ENCODE measurements at places on chromosomes 4 and X. TPM values are rescaled to one million over a fixed set of nuclear protein-coding genes. Genes with fewer than 3 reads are reported as not detected.

CXCL1 gene
- polyA plus RNA-seq = 35.5 TPM

UGT2A1 gene
- not detected for polyA plus RNA-seq

MSANTD1 gene
- polyA plus RNA-seq = 0.05 TPM

GSTCD gene
- 13.8 TPM for polyA plus RNA-seq

NXF2 gene
- polyA plus RNA-seq = not detected

- no peak overlapping the region for H3K4me3 ChIP-seq
- H3K36me3 ChIP-seq = peaks cover 11% of the 10 kb centered on the region
- H3K27ac ChIP-seq = no peak overlapping the region
- DNase-seq = no peak
- H3K4me1 ChIP-seq = peaks cover 3% of the 10 kb centered on the region
- H3K27me3 ChIP-seq = no peaks in the 10 kb centered on the region
Measured at GRCh38 chr4:2598511-2599303, 62.3 kb downstream of the FAM193A start.

DNA sequence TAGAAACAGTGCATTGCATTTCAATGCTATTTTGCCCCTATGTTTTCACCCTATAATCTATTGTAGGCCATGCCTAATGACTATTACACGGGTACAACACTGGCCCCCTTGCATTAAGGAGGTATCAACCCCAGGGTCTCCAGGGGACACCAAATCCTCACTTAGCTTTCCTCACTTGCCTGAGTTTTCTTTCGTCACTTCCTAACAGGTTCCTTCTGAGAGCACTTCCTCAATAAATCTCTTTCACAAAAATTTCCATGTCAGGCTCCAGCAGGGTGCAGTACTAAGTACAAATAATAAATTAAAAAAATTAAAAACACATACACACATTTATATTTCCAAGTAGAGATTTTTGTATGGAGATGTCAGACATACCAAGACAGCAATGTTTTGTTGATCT lies 165.0 kb downstream of the RBM46 start:
- no peak for DNase-seq
- no peaks in the 10 kb centered on the region for H3K4me1 ChIP-seq
- H3K27me3 ChIP-seq = no peaks in the 10 kb centered on the region
- no peak overlapping the region for H3K27ac ChIP-seq

DNA sequence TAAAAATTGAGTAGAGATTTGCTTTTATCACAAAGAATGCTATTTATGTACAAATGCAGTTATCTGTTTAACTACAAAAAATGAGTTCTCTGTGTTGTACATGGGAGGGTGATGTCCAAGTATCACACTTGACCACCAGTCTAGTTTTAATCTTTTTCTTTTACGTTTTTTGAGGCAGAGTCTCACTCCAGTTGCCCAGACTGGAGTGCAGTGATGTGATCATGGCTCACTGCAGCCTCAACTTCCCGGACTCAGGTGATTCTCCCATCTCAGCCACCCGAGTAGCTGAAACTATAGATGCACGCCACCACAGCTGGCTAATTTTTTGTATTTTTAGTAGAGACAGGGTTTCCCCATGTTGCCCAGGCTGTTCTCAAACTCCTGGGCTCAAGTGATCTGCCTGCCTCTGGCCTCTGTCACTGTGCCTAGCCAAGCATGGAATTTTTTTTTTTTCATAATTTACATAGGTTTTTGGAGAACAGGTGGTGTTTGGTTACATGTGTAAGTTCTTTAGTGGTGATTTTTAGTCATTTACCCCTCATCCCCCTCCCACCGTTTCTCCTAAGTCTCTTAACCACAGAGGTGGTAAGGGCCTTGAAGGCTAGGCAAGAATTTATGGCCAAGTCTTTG lies 47.9 kb upstream of the RPA4 start:
- H3K27ac ChIP-seq = no peak overlapping the region
- DNase-seq = no peak
- H3K4me3 ChIP-seq = no peak overlapping the region
- H3K27me3 ChIP-seq = no peaks in the 10 kb centered on the region
- no peaks in the 10 kb centered on the region for H3K36me3 ChIP-seq

DNA sequence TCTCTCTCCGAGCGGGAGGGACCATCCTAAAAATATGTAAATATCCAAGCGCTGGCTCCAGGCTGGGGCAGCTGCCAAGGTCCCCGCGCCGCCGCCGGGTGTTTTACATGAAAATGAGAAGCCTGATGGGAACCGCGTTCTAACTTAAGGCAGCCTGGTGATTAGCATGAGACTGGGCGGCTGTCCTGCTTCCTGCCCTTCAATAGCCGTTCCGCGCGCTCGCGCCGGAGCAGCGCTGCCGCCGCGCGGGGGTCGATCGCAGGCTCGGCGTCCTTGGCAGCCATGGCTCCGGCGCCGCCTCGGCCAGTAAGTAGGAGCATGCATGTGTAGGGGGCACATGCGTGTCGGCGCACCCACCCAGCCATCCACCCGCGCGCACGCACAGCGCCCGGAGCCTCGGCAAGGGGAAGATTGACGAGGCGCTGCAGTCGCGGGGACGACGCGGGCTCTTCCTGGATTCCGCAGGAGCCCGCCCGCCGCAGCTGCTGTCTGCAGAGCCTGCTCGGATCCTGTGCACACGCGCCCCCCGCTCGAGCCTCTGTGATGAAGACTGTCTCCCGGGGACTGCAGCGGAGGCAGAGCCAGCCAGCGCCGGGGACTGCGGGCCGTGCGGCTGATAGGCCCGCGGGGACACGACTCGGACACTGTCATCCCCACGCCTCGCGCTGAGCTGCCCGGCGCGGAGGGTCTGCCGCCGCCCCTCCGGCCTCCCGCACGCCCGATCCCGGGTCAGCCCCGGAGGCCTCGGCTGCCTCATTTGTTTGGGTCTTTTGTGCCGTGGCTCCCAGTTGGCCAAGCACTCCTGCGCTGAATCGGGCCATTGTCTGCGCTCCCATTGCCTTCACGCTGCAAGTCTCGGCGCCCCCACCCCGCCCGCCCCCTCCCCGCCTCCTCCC lies 734 bp downstream of the STOX2 start:
- no peak for DNase-seq
- no peaks in the 10 kb centered on the region for H3K36me3 ChIP-seq
- peak overlapping the region; percentile 61 for H3K4me3 ChIP-seq
- peaks cover 35% of the 10 kb centered on the region for H3K27me3 ChIP-seq
- H3K4me1 ChIP-seq = peaks cover 7% of the 10 kb centered on the region
- H3K27ac ChIP-seq = no peak overlapping the region

DNA sequence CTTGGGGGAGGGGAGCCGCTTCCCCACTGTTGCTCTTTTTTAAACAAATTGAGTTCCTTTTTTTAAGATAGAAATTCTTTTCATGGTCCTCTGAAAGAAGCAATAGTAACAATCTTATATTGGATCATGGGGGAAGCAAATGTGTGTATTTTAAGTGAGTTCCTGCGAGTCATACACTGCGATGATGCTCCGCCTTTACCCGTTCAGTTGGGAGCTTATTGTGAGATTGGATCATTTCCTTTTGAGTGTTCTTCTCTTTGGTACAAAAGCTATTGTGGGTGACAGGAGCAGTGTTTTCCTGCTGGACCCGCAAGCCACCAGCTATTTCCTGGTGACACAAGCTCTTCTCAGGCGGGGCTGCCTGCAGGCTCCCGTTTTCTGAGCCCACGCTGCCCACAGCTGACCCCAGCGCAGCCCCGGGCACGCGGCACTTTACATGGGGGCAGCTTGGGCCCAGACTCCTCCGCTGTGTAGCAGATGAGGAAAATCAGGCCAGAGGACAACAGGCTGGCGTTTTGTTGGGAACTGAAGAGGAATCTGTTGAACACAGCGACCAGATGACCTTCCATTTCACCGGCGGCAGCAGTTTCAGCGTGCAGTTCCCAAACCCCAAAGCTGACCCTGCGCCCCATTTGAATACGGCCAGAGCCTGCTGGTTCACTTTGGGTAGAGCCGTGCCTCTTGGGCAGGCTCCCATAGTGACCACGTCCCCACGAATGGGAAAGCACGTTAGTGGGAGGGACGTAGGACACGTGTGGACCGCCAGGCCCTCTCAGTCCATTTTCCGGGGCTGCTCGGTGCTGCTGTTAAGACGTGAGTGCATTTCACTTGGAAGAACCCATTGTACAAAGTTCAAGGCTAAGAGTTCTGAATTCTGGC lies 12.2 kb downstream of the TADA2B start:
- H3K36me3 ChIP-seq = peaks cover 17% of the 10 kb centered on the region
- no peak overlapping the region for H3K27ac ChIP-seq
- H3K4me3 ChIP-seq = no peak overlapping the region

GRCh38 chrX:132491191-132491590 lies 2.4 kb upstream of the MBNL3 start:
- H3K27me3 ChIP-seq = no peaks in the 10 kb centered on the region
- no peak overlapping the region for H3K27ac ChIP-seq
- no peak for DNase-seq
- no peaks in the 10 kb centered on the region for H3K36me3 ChIP-seq
- H3K4me1 ChIP-seq = peaks cover 7% of the 10 kb centered on the region

- H3K4me1 ChIP-seq = no peaks in the 10 kb centered on the region
- H3K27ac ChIP-seq = no peak overlapping the region
- no peaks in the 10 kb centered on the region for H3K36me3 ChIP-seq
- H3K27me3 ChIP-seq = no peaks in the 10 kb centered on the region
Measured at GRCh38 chrX:137212078-137212632, 178.4 kb upstream of the GPR101 start.

DNA sequence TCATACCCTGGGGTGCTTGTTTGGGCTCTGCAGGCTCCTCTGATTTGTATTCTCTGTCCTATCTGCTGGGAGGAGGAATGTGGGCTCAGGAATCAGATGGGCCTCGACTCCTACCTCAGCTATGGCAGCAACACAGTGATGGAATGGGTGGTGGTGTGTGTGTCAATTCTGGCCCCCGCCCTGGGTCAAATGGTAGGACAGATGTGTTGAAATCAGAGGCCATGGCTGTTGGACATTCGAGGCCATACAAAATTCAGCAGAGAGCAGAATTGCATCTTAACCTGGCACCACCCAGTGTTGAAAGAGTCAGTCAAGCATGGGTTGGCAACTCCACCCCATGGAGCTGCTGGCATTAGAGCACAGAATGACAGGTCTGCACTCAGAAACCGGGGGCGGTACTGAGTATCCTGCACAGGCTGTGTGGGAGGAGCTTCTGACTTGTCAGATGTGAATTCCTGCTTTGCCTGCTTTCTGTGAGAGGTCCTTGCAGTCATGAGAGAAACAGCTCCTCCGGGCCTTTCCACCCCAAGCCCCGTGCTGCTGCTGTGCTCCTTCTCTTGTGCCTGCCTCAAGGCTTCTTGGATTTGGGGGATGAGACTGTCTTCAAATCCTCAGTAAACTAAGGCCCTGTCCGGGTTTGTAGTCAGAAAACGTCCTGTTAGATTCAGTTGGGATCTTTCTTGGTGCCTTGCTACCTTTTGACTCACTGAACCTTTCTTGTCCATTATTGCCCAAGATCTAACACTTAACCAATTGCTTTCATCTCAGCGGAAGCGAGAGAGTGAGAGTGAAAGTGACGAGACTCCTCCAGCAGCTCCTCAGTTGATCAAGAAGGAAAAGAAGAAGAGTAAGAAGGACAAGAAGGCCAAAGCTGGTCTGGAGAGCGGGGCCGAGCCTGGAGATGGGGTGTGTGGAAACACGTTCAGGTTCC lies 13.0 kb downstream of the DKC1 start:
- H3K27ac ChIP-seq = no peak overlapping the region
- no peaks in the 10 kb centered on the region for H3K27me3 ChIP-seq
- H3K4me3 ChIP-seq = no peak overlapping the region
- no peak for DNase-seq
- peaks cover 17% of the 10 kb centered on the region for H3K36me3 ChIP-seq
- H3K4me1 ChIP-seq = no peaks in the 10 kb centered on the region

DNA sequence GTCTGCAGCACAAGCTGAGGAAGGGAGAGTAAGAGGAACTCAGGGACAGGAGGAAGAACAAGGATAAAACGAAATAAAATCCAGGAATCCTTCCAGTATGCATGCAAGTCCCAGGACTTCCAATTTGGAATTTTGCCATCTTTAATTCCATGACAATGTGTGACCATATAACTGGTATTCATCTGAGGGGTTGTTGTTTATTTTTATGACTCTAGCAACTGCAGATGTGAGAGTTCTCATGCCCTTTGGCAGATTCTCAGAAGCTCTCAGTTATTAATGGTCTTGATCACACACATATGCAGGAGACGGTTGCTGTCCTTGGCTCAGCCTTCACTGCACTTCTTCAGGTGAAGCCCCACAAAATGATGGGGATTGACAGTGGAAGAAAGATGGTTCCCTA lies 148.2 kb downstream of the SMIM20 start:
- H3K4me1 ChIP-seq = peaks cover 8% of the 10 kb centered on the region
- H3K36me3 ChIP-seq = no peaks in the 10 kb centered on the region
- H3K27ac ChIP-seq = no peak overlapping the region
- no peak overlapping the region for H3K4me3 ChIP-seq
- no peak for DNase-seq

DNA sequence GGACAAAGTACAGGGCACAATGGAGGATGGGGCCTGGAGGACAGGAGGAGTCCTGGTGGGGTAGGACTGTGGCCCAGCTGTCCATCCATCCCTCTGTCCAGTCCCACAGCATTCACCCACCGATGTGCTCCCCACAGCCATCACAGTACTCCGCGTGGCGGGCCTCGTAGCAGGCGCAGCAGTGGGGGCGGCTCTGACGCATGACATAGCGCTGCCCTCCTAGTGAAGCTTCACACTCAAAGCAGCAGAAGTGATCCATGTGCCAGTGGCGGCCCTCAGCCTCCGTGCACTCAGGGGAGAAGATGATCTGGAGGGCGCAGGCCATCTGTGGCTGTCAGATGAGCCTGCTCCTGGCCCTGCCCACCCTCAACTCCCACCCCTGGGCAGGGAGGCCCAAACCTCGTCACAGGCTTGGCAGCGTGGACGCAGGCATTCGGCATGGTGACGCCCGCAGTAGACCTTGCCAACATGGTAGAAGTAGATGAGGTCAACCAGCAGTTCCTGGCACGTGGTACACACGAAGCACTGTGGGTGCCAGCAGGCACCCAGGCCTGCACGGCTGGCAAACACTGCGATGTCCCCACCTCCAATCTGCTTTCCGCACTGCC lies 6.3 kb downstream of the PLP2 start:
- H3K27ac ChIP-seq = no peak overlapping the region
- peaks cover 35% of the 10 kb centered on the region for H3K4me1 ChIP-seq
- H3K36me3 ChIP-seq = no peaks in the 10 kb centered on the region
- DNase-seq = no peak
- no peaks in the 10 kb centered on the region for H3K27me3 ChIP-seq

- H3K4me1 ChIP-seq = peaks cover 22% of the 10 kb centered on the region
- H3K36me3 ChIP-seq = no peaks in the 10 kb centered on the region
- peaks cover 3% of the 10 kb centered on the region for H3K27me3 ChIP-seq
- no peak overlapping the region for H3K4me3 ChIP-seq
- H3K27ac ChIP-seq = no peak overlapping the region
Measured at GRCh38 chr4:7646384-7647061, 211.8 kb upstream of the PSAPL1 start.

- no peak for DNase-seq
Measured at GRCh38 chrX:4193500-4194155, 480.2 kb upstream of the PRKX start.
